ENCODE measurements at places on chromosomes 12 and 14. TPM values are rescaled to one million over a fixed set of nuclear protein-coding genes. Genes with fewer than 3 reads are reported as not detected.

The CPNE6 gene
- not detected for total RNA-seq

The KRT83 gene
- not detected for total RNA-seq

The AQP6 gene
- 0.52 TPM for total RNA-seq

The KRT77 gene
- not detected for total RNA-seq

The ATL1 gene
- 5.2 TPM for total RNA-seq

The STAC3 gene
- 166 TPM for total RNA-seq

The GARIN6 gene
- not detected for total RNA-seq

The CLEC9A gene
- not detected for total RNA-seq

The TMEM233 gene
- total RNA-seq, result 1.0 TPM

The TCP11L2 gene
- total RNA-seq, result 50.6 TPM

The ALX1 gene
- total RNA-seq, result 0.52 TPM

The RNU4-1 gene
- under 0.01 TPM for total RNA-seq

The NELL2 gene
- 1.0 TPM for total RNA-seq

The TSHR gene
- total RNA-seq, result under 0.01 TPM

The HOXC4 gene
- 1.0 TPM for total RNA-seq

The ENDOU gene
- 1.0 TPM for total RNA-seq

The ZFP36L1 gene
- 27.7 TPM for total RNA-seq

The PTPN21 gene
- total RNA-seq, result 16.2 TPM

The FIGNL2 gene
- total RNA-seq, result 1.0 TPM

The CD4 gene
- total RNA-seq, result 6.8 TPM

The C14orf39 gene
- total RNA-seq, result 2.1 TPM

The MMP19 gene
- 2.6 TPM for total RNA-seq

The SGPP1 gene
- 13.0 TPM for total RNA-seq

The FAM186B gene
- not detected for total RNA-seq

The SLC38A4 gene
- 4.7 TPM for total RNA-seq

The SDR9C7 gene
- total RNA-seq, result not detected

The NOVA1 gene
- 12.5 TPM for total RNA-seq

The AHSA1 gene
- total RNA-seq, result 92.4 TPM
